ENCODE measurements at places on chromosomes 16 and 17.

GRCh38 chr16:12971241-12971640 is 69.8 kb downstream of the SHISA9 start:
- no peak for DNase-seq

DNA sequence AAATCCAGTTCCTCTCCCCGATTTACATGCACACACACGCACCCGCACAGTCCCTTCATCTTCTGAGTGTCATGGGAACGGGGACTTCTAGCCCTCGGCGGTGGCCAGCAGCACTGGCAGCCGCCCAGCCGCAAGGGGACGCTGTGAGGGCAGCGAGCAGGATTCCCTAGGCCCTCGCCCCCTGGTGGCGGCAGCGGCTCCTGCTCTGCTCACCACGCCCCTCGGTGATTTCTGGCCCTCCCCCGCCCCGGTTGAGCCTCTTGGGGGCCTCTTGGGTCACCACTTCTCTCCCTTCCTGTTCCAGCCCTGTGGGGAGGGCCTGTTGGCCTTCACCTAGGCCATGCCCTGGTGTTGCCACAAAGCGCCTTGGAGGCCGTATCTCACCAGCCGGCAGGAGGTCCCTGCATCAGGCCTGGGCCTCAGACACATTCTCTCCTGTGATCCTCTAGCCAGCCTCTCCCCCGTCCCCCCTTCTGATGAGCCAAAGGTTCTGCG is 75.2 kb upstream of the KSR1 start:
- DNase-seq = peak; percentile 56

- DNase-seq = no peak
Observed at GRCh38 chr17:917391-917811, 62.2 kb downstream of the NXN start.

- DNase-seq = no peak
Observed at GRCh38 chr16:21959050-21959449, 5.9 kb downstream of the UQCRC2 start.

- DNase-seq = no peak
Observed at GRCh38 chr17:47717979-47718621, 14.9 kb upstream of the TBX21 start.

DNA sequence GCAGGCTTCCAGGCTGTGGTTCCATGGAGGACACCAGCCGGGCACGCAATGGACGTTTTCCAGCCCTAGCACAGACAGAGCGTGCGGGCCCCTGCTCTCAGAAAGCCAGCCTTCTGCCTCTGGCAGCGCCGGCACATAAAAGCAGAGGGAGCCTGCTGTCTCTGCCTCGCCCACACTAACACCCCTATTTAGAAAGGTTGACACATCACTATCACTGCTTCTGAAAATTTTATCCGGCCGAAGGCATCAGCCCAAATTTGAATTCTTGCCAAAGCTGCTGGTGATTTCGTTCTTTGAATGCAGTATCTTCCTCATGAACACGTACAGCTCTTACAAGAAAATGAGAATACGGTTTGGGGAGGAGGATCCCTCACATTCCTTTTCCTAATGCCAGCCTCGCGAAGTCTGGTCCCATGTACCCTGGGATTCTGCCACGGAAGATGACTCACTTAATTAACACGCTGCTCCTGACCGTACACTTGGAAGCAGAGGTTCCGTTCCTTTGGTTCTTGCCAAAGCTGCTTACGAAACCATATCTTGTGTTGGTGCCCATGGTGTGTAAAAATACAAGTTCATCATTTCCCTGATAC is 1.3 kb upstream of the RAB11FIP3 start:
- peak; percentile 94 for DNase-seq

DNA sequence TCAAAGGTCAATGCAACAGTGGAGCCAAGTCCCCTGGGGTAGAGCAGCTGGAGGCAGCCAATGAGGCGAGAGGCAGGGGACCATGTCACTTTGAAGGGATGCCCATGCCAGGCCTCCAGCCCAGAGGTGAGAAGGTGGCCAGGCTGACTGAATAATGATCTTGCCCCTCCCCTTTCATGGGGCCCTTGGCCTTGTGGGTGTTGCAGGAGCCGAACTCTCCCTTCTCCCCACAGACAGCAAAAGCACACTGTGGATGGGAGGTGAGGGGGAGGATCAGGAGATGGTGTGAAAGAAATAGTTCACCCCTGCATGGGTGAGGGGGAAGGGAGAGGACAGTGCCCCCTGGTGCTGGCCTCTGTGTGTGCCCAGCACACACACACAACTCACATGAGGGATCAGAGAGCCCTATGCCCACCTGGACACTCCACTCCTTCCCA is 15.8 kb upstream of the TBX21 start:
- DNase-seq = no peak

DNA sequence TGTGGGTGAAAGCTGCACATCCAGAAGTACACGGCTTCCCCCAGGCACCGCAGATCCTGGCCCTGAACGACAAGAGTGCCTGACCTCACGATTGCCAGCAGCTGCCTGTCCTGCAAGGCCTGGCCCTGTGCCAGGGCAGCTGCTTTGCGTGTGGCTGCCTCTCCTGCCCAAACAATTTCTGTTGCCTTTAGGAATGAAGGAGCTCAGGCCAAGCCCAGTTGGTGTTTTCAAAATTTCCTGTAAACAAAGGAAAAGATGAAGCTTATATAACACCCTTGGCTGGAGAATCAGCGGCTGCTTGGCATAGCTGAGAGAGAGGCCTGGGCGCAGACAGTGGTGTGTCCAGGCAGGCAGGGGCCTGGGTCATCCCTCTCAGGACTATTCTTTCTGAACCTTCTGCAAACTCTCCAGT is 11.7 kb upstream of the SLC47A2 start:
- peak; percentile 88 for DNase-seq

- no peak for DNase-seq
Observed at GRCh38 chr17:49444384-49444783, 29.7 kb upstream of the PHB1 start.

GRCh38 chr16:87945351-87946042 is 5.7 kb upstream of the BANP start:
- no peak for DNase-seq

DNA sequence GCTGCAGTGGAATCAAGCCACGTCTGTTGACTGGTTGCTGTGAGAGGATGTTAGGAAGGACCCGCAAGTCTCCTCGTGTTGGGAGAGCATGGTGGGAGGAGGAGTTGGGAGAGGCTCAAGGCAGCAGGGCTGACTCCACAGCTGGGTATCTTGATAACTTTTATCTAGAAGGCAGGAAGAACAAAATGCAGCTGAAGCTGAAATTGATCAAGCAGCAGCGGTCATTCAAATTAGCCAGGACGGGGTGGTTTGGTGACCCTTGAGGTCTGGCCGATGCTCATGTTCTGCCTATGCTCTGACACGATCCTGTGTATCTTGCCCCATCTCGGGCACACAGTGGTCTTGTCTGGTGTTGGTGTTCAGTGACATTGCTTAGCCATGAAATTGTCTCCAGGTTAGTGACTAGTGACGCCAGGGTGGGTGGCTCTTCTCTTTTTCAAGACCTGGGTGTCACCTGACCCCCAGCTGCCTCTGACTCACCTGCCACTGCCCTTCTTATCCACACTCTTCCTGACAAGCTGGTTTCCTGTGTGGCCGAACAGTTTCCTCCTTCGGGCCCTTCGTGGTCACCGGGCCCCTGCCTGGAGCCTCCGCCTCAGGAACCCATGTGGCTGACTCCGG is 19.1 kb downstream of the NPTX1 start:
- DNase-seq = no peak

DNA sequence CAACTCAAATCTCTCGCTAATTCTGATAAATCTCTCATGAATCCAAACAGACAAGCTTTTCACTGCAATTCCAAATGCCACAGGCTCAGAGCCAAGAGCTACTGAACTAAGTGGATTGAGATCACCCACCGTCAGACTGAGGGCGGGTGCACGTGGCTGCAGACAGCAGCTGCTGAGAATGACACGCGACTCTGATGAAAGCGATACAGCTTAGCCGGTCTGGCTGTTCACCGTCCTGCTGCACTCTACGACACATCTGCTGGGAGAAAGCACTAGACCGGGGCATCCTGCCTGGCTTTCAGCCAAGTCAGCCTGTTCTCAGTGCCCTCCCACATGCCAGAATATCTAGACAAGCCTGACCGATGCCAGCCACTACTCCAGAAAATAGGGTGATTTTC is 42.6 kb downstream of the KLHDC4 start:
- DNase-seq = peak; percentile 89

DNA sequence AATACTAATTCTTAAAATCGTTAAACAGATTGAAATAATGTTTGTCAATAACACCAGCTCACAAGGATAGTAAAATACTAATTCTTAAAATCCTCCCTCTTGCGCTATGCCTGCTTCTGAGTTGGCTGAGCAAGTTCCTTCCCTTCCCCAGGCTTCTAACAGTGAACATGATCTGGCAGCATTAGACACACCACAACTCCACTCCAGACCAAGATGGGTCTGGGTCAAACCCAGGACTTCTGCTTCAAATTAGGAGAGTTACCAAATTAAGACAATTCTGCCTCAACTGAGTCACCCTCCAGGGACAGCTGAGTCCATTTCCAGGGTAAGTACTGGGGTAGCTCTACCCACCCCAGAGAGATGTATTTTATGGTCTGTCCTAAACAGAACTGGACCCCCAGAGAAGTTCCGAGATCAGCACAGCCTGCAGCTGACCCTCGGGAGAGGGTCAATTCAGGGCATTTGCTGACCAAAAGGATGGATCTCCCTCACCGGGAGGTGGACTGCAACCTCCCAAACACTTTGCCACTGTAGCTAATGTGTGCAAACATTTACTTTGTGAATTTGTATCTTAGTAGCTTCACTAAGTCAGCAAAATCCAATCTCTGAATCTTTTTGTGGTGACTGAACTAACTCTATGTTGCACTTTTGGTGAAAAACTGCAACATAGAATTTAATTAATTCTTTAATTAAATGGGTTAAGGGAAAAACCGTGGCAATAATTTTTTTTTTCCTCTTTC is 48.8 kb downstream of the ADCY9 start:
- no peak for DNase-seq

GRCh38 chr17:39000021-39000601 is 32.9 kb upstream of the FBXO47 start:
- DNase-seq = no peak

DNA sequence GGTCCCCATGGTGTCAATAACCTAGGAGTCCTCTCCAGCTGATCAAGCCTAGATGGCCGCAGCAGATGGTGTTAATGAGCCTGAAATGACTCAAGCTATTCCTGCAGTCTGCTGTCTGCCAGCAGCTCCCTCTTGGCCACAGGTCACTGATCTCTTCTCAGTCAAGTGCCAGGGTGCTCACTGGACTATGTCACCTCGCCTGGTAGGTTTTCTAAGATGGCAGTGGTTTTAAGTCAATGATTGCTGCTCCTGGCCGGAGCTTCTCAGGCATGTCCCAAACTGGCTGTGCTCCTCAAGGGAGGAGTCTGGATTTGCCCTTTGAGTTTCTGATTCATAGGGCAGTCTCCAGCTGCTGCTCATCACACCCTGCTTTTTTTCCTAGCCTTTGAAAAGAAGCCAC is 58.6 kb upstream of the SHISA6 start:
- no peak for DNase-seq

DNA sequence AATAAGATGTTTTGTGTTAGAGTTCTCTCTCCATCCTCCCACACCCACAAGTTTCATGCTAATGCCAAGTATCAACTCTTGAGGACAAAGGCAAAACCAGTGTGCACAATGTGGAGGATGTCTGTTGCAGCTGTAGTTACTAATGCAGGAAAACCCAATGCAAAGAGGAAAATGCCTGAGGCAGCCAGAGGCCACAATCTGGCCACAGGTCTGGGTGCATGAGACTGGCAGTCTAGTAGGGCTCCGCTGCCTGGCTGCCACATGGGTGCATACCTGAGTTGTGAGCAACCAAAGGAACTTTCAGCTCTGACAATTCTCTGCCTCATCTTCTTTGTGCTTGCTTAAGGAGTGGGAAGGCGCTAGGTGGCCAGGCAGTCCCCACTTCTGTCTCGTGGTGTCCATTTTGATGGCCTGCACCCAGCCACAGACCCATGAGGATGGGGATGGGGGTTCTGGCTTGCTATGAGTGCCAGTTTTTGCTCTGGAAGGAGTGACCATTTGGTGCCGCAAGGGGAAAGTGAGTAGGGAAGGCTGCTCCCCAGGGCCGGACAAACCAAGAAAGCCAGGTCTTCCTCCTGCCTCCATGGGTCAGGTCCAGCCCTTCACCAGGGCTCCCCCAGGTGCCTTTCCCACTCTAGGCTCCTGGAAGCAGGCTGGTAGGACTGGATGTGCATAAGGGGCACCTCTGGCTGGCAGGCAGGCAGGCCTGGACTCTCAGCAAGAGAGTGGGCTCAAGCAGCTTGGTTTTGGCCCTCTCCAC is 4.2 kb upstream of the GFOD2 start:
- DNase-seq = peak; percentile 47

DNA sequence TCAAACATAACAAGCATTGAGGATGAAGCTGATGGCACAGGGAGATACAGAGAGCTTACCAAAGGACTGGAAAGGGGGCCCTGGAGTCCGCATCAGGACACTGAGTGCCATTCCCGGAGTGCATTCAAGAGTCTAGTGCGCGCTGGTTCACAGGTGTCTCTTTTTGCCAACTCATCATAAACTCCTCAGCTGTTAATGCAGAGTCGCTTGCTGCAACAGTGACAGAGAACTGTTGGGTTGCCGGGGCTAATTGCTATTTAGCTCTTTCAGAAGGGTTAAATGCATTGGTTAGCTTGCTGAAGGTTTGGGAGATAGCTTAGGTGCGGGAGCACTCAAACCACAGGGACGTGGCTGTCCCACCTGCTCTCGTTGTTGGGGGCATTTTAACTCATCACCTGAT is 1091.6 kb upstream of the EEF2KMT start:
- DNase-seq = no peak

GRCh38 chr16:88459366-88460073 is 6.4 kb downstream of the ZFPM1 start:
- no peak for DNase-seq

DNA sequence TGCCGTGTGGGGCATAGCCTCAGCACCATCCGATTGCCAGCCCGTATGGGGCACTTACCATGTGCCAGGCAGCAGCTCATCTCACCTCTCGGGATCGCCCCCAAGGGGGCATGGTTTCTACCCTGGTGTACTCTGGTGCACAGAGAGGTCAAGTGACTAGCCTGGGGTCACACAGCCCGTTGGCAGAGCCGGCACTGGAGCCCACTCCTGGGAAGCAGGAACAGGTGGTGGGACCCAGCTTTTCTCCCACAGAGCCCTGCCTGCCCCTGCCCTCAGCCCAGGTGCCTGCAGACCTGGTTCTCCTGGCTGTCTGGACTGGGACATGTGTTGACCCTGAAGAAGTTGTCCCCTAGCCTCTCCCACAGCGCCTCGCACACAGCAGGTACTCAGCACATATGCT is 141.8 kb upstream of the CIBAR2 start:
- no peak for DNase-seq

DNA sequence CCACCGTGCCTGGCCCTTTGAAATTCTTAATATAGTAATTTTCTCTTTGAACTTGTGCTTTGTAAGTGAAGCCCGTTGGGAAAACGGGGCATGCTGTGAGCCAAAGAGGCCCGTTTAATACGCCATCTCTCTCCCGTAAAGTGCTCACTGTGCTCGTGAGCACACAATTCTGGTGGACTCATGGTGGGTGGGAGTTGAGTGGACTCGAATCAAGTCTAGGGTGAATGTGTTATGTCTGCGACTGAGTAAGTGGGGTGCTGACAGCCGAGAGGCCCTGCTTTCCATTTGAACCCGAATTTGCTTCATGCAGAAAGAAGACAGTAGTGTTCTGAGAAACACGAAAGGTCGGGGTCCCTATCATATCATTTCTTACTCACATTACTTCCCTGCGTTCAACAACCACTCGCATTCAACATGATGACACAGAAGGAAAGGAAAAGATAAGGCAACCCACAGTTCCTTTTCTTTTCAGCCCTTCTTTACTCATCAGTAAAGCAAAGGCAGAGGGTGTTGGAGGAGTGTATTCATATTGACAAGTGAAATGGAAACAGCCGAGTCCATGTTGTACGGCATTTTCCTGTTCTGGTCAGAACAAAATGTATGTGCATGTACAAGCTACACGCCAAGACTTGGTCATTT is 4.8 kb upstream of the ATP2A3 start:
- DNase-seq = no peak

- no peak for DNase-seq
Observed at GRCh38 chr17:77854083-77854758, 104.3 kb upstream of the TNRC6C start.

Data from AG08396 (cell line).